NCI-H526 treated with DMSO at 0.1 percent for 48 hours (cell line): ENCODE measurements at places on chromosomes 11 and 22.
A peak's percentile ranks its signal among the peaks of the same experiment; 100 is the strongest.

DNA sequence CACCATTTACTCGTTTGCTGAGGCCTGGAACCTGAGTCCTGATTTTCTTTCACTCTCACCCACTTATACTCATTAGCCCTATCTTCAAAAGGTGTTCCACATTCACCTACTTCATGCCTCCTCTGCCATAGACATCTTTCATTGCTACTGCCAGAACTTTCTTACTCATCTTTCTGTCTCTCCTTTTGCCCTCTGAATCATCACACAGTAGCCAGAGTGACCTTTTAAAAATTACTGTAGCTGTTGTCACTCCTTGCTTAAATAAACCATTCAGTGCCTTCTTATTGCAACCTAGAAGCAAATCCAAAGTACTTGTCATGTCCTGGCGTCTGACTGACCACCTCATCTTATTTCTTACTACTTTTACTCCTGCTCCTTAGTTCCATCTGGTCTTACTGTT is 38.2 kb downstream of the ATXN10 start:
- DNase-seq, result no peak

GRCh38 chr11:28877340-28877739 is 769.2 kb downstream of the METTL15 start:
- DNase-seq, result no peak

DNA sequence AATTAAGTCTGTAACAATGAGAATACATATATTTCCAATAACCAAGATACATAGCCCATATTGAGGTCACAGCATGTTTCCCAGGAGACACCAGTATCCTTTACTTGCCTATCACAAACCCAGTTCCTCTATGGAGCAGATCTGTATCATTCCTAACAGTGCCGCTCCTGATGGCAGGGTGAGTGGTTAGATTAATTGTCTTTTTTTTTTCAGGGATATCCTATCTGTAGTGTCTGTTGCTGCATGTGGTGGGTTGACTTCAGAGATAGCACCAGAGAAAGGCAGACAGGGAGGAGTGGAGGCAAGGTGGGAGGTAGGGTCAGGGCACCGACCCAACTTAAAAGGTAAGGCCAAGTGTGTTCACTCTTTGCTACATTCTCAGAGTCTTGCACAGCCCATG is 2.8 kb downstream of the MTNR1B start:
- no peak for DNase-seq

- no peak for DNase-seq
Measured at GRCh38 chr11:107116358-107116757, 98.1 kb upstream of the GUCY1A2 start.

DNA sequence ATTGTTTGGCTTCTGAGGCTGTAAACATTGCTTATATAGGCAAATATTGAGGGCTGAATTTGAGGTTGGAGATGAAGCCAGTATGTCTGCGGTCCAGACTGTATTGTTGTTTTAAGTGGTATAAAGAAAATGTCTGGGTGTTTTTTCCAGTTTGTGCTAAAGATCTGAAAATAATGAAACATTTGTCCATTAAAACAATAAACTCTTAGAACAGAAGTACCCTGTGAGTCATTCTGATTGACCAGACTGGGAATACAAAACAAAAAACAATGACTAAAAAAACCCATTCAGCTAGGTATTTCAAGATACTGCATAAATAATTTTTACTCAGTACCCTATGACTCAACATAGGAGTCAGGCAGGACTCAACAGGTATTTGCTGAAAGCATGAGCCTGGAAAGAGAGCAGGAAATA is 20.4 kb downstream of the ALKBH8 start:
- DNase-seq, result peak; percentile 96

- DNase-seq, result no peak
Measured at GRCh38 chr22:36384766-36385481, 2.8 kb downstream of the MYH9 start.

DNA sequence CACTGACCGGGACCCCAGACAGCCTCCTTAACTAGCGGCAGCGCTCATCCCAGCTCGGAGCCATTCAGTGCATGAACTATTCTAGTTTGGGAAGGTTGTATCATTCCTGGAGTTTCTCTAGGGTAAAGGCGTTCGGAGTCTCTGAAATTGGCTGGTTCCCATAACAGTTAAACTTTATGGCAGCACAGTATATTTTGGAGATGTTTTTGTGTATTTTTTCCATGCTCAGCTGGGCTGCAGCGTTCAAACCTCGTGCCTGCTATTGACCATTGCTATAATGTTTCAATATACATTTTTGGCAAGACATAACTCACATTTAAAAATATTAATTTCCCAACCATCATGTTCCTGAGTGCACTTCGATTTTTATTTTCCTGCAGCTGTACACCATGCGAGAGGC is 169.7 kb downstream of the ST3GAL4 start:
- DNase-seq, result no peak
